ENCODE measurements at places on chromosomes 4 and X.

DNA sequence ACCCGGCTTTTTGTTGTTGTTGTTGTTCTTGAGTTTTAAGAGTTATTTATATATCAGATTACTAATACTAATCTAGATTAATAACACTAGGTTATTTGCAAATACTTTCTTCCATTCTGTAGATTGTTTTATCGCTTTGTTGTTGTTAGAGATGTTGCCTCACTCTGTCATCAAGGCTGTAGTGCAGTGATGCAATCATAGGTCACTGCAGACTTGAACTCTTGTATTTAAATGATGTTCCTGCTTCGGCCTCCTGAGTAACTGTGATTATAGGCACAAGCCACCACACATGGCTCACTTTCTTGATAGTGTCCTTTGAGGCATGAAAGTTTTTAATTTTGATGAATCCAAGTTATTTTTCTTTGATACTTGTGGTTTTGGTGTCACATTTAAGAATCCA is 129.0 kb downstream of the VSIG4 start:
- no peak for DNase-seq

DNA sequence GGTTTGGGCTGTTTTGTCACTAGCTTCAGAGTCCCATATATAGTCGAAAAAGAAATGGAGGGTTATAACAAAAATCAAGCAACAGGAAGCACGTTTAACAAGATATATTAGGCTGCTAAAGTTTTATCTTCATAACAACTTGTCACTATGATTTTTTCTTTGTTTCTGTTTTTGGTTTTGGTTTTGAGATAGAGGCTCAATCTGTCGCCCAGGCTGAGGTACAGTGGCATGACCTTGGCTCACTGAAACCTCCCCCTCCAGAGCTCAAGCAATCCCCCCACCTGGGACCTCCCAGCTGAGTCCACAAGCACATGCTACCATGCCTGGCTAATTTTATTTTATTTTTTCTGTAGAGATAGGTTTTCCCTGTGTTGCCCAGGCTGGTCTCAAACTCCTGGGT is 2664.4 kb downstream of the ARAP2 start:
- DNase-seq = no peak

DNA sequence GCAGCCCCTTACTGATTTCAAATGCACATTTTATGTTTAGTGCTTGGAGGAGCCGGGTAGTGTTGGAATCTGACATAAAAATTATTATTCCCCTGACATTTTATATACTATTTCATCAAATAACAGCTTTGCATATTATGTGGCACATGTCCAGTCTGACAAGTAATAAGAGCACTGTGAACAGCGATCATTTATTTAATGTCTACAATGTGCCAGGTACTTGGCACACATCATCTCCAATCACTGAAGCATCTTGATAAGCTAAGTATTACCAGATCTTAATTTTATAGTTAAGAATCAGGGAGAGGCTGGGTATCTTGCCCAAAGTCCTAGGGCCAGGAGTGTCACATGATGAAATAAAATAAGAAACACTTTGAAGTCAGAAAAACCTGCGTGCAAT is 197.2 kb downstream of the NR3C2 start:
- DNase-seq = no peak

- DNase-seq = no peak
Observed at GRCh38 chr4:119774840-119775239, 146.2 kb upstream of the PDE5A start.

- no peak for DNase-seq
Observed at GRCh38 chr4:113071274-113071673, 21.8 kb downstream of the ANK2 start.

Data from kidney (tissue), 22 donors.